Fibroblast of the aortic adventitia (primary cell): ENCODE measurements at places on chromosomes 5 and 9. TPM values are rescaled to one million over a fixed set of nuclear protein-coding genes. Genes with fewer than 3 reads are reported as not detected.

Gene CCL27
- not detected in 2 replicates for total RNA-seq

Gene SLC31A2
- 7.0 and 8.0 TPM in 2 replicates for total RNA-seq

Gene P4HA2
- total RNA-seq = 104 and 293 TPM in 2 replicates

Gene EFNA5
- total RNA-seq = 2.1 and 33.1 TPM in 2 replicates

Gene FCN2
- not detected in 2 replicates for total RNA-seq

Gene NUTM2F
- not detected in 2 replicates for total RNA-seq

Gene ECSCR
- 0.36 and 1.1 TPM in 2 replicates for total RNA-seq

Gene LAMC3
- total RNA-seq = 0.08 TPM in 1 of 2 replicates, not detected in the other

Gene IL4
- total RNA-seq = 0.36 TPM in 1 of 2 replicates, not detected in the other

Gene PDE8B
- total RNA-seq = not detected in 2 replicates

Gene CDH6
- total RNA-seq = 7.4 and 103 TPM in 2 replicates

Gene CORO2A
- 0.36 and 0.57 TPM in 2 replicates for total RNA-seq

Gene DNM1
- 28.0 and 57.4 TPM in 2 replicates for total RNA-seq

Gene GRIA1
- total RNA-seq = 1.2 TPM in 1 of 2 replicates, not detected in the other

Gene TUSC1
- 10.5 and 11.3 TPM in 2 replicates for total RNA-seq

Gene HAND1
- not detected in 2 replicates for total RNA-seq

Gene BSPRY
- not detected in 2 replicates for total RNA-seq

Gene CXCL14
- total RNA-seq = 0.18 and 0.33 TPM in 2 replicates

Gene FRMD3
- total RNA-seq = 2.0 and 4.8 TPM in 2 replicates

Gene IL3
- not detected in 2 replicates for total RNA-seq

Gene SHC3
- total RNA-seq = 26.5 and 28.0 TPM in 2 replicates

Gene PCDHGA12
- total RNA-seq = 39.7 and 50.5 TPM in 2 replicates

Gene SOWAHA
- total RNA-seq = not detected in 2 replicates

Gene MCTP1
- total RNA-seq = 1.5 and 7.6 TPM in 2 replicates

Gene DIRAS2
- 1.6 TPM in 1 of 2 replicates, not detected in the other for total RNA-seq

Gene WWC1
- total RNA-seq = 0.45 and 2.7 TPM in 2 replicates

Gene ADCY2
- under 0.01 and 0.09 TPM in 2 replicates for total RNA-seq
